Stimulated activated CD4-positive, alpha-beta T cell treated with anti-CD3 and anti-CD28 coated beads, TNF-alpha, amount 100 ng/mL, for 1 hour (primary cell): ENCODE measurements at places on chromosomes 5 and 9.

- no peak for DNase-seq
Observed at GRCh38 chr9:99076483-99077171, 28.3 kb upstream of the TGFBR1 start.

DNA sequence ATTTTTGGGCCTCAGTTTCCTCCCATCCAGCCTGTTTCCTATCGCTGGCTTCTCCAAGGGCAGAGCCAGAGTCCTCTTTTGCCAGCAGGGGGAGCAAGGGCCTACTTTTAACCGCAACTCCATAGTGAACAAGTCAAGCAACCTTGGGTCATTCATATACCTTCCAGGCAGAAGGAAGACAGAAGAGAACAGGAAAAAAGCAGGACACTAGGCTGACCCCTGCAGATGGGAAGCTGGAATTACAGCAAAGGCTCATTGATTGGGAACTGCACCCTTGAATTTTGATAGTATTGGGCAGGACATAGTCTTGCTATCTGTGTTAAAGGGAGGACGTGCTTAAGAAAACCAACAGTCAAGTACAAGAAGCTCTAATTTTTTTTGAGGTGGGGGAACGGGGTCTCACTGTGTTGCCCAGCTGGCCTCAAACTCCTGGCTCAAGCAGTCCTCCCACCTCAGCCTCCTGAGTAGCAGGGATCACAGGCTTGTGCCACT, 30.1 kb downstream of the QRFP start:
- no peak for DNase-seq

- no peak for DNase-seq
Observed at GRCh38 chr5:128376577-128376976, 161.5 kb downstream of the FBN2 start.

GRCh38 chr5:5795074-5795771, 372.7 kb downstream of the ICE1 start:
- DNase-seq: no peak

- peak; percentile 45 for DNase-seq
Observed at GRCh38 chr9:136978073-136978864, 965 bp downstream of the PTGDS start.

DNA sequence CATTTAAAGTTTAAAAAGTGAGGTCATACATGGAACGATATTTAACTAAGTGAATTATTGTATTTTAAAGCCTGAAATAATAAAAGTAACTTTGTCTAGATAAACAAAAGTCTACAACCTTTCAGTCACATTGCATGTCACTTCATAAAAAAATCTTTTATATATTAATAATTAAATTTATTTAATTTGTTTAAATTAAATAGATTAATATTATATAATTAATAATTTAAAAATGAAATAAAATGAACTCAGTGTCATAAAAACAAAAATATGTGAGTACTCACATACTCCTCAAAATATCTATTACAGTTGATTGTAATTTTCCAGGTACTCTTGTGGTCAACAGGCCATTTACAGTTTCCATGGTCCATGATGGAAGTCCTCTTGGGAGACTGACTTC, 11.2 kb downstream of the GABRG2 start:
- no peak for DNase-seq

DNA sequence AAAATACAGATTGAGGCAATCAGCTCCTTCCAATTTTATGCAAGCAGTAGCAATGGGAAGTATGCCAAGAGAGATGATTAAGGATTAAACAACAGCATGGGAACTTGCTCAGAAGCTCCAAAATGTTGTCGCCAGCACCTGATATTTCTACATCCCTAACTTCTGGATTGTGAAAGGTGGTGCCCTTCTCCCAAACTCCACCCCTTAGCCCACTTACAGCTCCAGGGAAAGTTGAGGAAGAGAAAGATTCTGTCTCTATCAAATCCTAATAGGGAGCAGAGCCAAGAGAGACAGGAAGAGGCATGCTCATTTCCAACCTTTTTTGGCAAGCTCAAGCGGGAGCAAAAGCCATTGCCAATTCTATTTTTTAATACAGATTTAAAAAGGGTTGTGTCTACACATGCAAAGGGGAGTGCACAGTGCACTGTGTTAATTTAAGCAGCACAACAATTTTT, 92.4 kb upstream of the NR3C1 start:
- DNase-seq: no peak

DNA sequence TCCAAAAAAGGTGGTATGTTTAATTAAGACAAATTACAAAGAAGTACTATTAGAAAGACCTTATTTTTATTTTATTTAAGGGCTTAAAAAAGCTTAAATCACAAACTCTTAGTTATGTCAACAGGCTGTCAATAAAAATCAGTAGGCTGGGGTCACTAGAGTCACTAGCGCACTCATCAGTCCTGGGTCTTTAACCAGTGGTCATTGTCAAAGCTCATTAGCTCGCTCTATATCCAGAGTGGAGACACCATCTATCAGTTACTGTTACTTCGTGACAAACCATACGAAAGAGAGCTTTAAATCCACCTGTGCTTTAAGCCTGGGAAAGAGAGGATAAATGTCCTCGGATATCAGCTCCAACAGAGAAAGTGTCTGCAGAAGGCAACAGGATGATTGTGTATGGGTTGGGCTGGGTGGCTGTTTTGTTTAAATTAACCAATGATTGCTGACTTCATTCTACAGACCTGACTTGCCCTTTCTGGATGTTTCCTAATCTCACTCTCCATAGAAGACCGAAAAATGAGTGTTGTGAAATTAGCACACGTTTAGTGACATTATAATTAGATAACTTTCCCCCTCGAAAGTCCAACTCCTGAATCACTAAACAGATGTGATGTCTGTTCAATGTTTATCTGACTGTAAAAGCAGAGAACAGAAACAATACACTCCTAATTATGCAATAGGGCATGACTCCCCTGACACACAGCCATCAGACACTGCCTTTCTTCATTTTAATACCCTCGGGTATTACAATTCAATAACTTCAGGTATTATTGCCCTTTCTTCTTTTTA, 123.6 kb upstream of the TNPO1 start:
- DNase-seq: no peak

DNA sequence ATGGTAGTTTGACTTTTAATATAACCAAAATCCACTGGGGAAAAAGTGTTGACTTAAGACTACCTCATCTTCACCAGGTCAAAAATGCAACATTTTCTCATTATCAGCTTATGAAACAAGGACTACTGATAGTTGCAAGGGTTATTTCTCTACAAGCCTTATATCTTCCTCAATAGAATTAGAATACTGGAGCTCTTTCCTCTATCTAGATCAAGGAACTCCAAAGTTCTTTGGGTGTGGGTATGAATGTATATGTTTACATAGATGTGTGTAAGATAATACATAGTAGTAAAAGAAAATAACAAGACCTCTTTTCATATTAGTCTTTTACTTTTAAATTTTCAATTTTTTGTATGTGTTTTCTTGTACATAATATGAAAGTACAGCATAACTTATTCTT, 244.5 kb downstream of the MLLT3 start:
- no peak for DNase-seq

GRCh38 chr9:100350188-100350587, 2.6 kb downstream of the TEX10 start:
- DNase-seq: no peak

DNA sequence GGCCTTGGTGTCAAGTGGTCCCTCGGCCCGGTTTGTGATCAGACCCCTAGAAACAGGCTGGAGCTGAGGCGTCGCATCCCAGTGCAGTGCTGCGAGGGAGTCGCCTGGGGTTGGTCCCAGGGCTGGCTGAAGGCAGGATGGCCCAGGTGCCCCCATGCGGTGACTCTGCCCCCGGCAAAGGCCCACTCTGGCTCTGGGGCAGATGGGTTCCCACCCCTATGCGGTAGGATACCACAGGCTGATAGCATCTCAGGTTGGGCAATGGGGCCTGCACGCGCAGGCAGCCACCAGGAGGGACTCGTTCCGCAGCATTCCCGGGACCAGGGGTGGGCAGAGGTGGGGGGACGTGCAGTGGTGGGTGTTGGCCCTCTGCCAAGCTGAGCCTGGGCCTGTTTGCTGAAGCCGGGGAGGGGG, 86.0 kb downstream of the RXRA start:
- DNase-seq: no peak

DNA sequence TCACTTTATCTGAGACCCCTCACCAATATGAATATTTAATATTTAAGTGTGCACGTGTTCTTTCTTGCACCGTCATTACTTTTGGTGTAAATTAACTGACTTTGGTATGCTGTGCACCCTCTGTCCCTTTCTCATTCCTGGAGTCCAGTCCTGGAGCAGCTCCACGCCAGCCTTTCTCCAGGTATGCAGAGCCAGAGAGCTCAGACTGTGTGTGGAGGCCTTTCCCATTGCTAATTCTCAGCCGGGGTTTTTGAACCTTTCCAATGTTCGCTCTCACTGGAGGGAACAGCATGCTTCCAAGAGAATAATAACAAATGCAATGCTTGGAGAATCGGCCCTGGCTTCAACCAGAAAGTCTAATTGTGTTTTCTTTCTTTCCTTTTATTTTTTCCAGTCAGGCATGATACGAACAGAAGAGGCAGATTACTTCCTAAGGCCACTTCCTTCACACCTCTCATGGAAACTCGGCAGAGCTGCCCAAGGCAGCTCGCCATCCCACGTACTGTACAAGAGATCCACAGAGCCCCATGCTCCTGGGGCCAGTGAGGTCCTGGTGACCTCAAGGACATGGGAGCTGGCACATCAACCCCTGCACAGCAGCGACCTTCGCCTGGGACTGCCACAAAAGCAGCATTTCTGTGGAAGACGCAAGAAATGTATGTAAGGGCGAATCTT, 41.7 kb downstream of the ADAMTS16 start:
- no peak for DNase-seq

GRCh38 chr5:1983401-1983800, 100.7 kb upstream of the IRX4 start:
- DNase-seq: no peak

GRCh38 chr5:68303038-68303738, 87.6 kb downstream of the PIK3R1 start:
- no peak for DNase-seq

GRCh38 chr5:174737330-174737729, 12.9 kb downstream of the MSX2 start:
- no peak for DNase-seq

DNA sequence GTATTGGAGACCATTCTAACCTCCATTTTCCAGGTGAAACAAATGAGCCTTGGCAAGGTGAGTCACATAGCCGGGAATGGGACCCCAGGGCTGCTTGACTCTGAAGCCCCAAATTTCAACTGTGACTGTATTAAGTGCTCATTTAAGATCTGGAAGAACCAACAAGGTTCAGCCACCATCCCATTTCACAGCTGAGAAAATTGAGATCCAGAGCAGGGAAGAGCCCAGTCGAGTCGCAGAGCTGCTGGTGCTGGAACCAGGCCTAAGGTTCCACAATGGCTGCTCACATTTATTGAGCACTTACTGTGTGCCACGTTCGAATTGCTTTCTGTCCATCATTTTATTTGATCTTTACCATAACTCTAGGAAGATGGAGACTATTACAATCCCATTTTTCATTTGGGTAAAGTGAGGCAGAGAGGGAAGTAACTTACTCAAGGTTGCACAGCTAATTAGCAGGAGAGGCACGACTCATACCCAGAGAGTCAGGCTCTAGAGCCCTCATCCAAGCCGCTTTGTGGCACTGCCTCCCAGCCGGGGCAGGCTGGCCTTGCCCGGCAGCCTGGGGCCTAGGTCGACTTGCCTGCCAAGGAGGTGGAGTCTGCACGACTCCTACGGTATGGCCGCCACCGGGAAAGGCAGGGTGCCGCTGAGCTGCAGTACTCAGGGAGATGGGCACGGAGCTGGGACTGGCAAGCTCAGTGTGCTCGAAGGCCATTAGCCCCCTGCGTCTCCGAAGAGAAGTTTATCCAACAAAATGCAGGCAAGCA, 4.3 kb upstream of the NTNG2 start:
- no peak for DNase-seq

DNA sequence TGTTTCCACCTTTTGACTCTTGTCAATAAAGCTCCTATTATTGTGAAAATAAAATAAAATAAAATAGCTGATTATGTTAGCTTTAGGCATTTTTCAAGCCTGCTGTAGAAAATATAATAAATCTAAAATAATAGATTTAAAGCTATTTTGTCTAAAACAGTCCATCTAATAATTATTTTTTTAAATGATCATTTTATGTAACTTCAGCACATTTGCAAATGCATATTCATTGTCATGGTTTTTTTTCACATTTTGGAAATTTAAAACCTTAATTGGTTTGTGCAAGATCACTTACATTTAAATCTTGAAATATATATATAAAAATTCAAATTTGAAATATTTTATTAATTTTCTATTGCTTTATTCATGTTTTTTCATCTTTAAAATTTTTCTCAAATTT, 159.8 kb downstream of the ADGRV1 start:
- no peak for DNase-seq

GRCh38 chr5:111389390-111390082, 122.8 kb downstream of the STARD4 start:
- no peak for DNase-seq

- no peak for DNase-seq
Observed at GRCh38 chr5:148620696-148621095, 33.6 kb downstream of the HTR4 start.

DNA sequence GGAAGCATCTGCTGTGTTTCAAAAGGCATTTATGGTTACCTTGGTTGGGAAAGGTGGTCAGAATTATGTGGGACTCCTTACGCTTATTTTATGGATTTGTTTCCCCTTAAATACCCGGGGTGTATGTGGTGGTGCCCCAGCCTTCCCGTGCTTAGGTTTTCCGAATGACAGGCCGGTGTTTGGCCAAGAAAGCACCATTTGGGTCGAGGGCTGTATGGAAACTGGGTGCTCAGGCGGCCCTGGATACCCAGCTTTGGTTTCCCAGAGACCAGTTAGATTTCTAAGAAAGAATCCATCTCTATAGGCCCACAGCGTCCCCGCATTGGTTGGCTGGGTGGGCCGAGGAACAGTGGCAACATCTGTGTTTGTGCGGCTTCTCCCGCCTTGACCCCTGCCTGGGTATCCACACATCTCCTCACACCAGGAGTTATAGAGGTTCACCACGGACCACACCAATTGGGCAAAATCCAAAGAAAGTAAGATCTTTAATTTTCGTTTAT, 868 bp downstream of the ARHGEF28 start:
- DNase-seq: no peak

DNA sequence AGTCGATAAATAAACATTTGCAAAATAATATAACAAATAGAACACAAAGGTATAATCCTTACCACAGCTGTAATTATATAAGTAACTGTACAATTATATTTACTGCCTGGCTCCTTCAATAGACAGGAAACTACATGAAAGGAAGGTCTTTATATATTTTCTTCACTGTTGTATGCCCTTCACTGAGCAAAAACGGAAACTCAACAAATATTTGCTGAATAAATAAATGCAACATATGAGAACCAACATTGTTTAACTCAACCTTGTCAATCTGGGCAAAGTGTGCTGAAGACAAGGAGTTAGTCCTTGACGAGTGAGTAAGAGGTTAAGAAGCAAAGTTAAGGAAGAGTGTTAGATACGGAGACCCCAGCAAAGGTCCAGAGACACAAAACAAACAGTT, 22.6 kb downstream of the PSMD5 start:
- DNase-seq: no peak
